Ovary (tissue), 10 donors: ENCODE measurements at places on chromosomes 5 and 9.

DNA sequence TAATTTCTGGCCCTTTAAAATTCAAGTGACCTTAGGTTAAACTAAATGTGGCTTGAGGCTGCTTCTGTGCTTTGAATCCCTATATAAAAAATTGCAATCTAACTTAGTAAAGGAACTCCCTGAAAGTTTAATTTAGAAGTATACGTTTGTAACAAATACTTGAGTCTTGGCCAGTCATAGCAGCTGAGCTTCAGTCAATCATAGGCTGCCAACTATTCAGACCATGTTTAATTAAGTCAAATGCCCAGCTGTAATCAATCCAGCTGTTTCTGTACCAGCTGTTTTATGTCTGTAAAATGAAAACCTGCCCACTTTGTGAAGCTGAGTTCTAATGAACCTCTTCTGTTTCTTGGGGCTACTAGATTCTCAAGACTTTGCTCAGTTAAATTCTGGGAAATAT lies 760.1 kb downstream of the MAT2B start:
- DNase-seq = no peak

DNA sequence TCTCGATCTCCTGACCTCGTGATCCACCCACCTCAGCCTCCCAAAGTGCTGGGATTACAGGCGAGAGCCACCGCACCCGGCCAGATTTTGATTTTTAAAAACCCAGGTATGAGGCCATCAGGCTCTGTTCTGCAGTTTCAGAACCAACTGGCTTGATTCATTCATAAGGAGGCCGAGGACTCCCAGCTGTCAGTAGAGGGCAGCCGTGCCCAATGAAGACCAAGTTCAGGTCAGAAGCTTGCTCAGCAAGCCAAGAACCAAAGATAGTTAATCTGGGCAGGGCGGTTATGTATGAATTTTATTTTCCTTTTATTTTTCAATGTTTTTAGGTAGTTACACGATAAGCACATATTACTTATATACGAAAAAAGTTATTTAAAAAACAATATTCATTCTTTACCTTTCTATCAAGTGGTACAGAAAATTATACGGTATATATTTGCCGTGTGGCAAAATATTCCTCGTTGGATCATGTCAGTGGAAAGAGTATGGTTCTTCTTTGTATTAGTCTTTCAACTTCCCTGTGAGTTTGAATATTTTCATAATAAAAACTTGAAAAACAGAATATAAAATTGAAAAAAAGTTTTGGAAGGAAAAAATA lies 18.0 kb downstream of the MGAT1 start:
- DNase-seq = peak; percentile 83

DNA sequence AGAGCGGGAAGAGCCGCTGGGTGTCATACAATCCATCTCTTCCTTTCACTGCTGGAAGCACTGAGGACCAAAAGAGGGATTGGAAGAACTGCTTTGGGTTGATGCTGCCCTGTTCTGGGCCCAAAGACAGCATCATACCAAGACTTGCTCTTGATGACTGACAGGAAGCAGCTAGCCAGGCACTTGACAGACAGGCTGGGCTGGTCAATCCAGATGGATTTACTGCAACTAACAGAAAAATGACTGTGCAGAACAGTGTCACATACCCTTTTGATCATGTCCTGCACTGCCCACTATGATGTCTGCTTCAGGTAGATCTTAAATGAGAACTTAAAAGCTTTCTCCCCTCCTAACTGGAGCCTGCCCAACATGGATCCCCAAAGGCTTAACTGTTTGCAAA lies 157.6 kb downstream of the CRB2 start:
- DNase-seq = no peak

- DNase-seq = peak; percentile 98
Measured at GRCh38 chr9:130451509-130452388, 7.0 kb downstream of the ASS1 start.

GRCh38 chr9:22512495-22512894 lies 65.9 kb downstream of the DMRTA1 start:
- no peak for DNase-seq

DNA sequence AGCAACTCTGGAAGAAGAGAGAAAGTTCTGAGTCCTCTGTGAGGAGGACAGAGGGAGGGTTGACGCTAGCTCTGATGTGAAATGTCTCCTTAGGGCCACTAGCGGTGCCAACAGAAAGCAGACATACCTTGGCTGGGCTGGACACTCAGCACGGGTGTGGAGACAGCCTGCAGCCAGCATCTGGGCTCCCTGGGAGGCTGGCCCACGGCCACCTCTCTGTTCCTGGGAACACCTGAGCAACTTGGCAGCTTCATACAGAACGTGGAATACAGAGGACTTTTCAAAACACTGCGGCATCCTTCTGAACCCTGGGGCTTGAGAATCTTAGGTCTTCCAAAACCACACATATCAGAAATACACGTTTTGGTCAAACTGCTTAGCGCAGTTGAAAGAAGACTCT lies 269.1 kb downstream of the FSTL4 start:
- DNase-seq = no peak

GRCh38 chr5:40089269-40089668 lies 590.4 kb upstream of the PTGER4 start:
- no peak for DNase-seq

- DNase-seq = no peak
Measured at GRCh38 chr5:1547655-1548054, 23.9 kb upstream of the LPCAT1 start.

DNA sequence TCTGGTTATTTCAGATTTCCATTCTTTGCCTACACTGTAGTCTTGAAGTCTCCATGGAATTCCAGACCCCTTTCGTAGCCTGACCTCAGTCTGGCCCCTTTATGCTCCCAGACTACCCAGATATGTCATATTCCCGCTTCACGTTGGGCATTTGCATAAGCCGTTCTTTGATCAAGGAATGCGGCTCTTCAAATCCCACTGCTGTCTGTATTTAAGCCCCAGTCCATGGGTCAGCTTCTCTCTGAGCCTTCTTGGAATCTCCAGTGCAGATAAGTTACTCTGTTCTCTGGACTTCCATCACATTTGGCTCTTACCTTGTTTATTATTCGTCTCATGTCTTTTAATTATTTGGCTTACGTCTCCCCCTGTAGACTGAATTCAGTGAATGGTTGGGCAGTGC lies 97.4 kb downstream of the PARP8 start:
- no peak for DNase-seq

- DNase-seq = no peak
Measured at GRCh38 chr5:76086095-76086494, 2.9 kb downstream of the SV2C start.

GRCh38 chr9:134785325-134786108 lies 95.1 kb upstream of the FCN2 start:
- peak; percentile 43 for DNase-seq

- no peak for DNase-seq
Measured at GRCh38 chr5:52743529-52743928, 44.2 kb upstream of the ITGA1 start.

DNA sequence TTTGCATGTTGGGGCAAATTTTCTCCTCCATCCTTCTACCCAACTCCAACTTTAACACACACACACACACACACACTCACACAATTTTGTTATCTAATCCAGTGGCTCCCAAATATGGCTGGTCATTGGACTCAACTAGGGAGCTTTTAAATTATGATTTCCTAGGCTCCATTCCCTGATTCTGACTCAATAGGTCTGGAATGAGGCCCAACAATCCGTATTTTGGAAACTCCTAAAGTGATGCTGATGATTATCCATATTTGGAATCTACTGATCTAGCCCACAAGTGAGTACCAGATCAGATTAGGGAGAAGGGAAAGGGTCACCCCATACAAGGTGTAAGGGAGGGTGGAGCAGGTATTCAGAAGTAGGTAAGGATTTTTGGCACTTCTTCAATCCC lies 309.7 kb downstream of the TLE1 start:
- DNase-seq = no peak

DNA sequence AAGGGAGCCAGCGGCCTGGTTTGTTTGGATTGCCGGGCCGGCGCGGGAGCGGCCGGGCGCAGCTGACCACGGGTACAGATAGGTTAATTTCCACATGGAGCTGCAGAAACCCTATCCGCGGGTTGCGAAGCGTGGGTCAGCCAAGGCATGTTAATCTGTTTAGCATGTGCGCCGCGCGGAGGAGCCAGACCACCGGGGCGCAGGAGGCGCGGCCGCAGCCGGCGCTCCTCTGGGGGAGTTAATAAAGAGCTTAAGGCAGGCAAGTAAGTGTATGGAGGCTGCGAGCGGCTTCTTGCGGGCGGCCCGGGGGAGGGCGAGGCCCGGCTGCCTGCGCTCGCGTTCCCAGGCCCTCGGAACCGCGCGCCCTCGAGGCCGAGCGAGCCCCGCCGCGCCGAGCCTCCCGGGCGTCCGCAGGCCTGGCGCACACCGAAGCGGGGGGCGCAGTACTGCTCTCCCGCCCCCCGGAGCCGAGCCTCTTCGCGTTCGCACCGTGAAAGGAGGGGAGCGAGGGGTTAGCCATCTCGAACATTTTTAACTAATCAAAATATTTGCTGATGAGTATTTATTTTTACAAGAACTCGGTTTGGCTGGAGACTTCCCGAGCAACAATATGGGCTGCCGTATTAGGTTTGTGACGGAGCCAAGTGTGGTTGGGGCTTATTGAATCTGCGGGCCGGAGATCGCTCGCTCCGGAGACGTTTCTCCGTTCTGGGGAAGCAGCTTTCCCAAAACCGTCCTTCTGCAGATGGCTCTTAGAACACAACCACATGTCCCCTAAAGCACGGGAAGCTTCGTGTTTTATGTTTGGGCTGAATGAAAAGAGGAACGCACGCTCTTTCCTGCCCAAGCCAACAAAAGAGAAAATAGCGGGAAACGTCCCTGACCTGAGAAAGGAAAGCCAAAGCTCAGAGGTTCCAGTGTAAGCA lies 28.8 kb downstream of the FOXD1 start:
- no peak for DNase-seq

DNA sequence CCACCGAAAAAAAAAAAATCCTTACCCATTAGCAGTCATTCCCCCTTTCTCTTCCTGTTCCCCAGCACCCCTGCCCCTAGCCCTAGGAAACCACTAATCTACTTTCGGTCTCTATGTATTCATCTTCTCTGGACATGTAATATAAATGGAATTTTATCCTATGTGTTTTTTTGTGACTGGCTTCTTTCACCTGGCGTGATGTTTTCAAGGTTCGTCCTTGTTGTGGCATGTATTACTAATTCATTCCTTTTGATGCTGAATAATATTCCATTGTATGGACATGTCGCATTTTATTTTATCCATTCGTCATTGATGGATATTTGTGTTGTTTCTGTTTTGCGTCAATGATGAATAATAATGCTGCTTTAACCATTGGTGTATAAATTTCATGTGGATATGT lies 42.8 kb upstream of the SH3GL2 start:
- DNase-seq = no peak

GRCh38 chr5:96455789-96456188 lies 22.7 kb upstream of the PCSK1 start:
- DNase-seq = no peak
